Motor neuron (in vitro differentiated cells): ENCODE measurements at places on chromosomes 3 and 15. TPM values are rescaled to one million over a fixed set of nuclear protein-coding genes. Genes with fewer than 3 reads are reported as not detected.

GRCh38 chr15:24878153-24878552 lies 76.6 kb upstream of the SNRPN start:
- ATAC-seq: peak; percentile 30

DNA sequence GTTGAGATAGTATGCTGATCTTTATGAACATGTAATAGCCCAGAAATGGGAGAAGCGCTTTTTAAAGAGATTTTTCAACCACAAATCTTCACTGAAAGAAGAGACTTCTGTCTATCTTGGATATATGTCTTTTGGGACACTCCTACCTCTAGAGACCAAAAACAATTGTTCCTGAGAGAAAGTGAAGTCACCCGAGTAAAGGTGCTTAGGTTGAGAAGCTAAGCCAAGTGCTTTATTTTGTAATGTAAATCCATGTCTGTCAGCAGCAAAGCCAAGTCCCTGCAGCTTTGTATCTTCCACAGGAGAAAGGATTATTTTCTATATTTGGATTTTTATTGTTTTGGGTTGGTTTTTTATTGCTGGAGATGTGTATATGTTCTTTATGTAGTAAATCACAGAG lies 32.1 kb upstream of the B3GALNT1 start:
- ATAC-seq: no peak

GRCh38 chr15:92810418-92811138 lies 89.5 kb upstream of the CHD2 start:
- ATAC-seq: peak; percentile 7

DNA sequence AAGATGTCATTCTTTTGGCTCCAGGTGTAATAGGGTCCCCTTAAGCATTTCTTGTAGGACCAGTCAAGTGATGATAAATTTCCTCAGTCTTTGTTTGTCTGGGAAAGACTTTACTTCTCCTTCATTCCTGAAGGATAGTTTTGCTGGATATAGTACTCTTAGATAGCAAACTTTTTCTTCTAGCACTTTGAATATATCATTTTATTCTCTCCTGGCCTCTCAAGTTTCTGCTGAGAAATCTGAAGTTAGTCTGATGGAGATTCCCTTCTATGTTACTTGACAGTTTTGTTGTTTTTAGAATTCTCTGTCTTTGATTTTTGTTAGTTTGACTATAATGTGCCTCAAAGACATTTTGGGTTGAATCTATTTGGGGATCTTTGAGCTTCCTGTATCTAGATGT lies 181.2 kb upstream of the HES1 start:
- no peak for ATAC-seq

DNA sequence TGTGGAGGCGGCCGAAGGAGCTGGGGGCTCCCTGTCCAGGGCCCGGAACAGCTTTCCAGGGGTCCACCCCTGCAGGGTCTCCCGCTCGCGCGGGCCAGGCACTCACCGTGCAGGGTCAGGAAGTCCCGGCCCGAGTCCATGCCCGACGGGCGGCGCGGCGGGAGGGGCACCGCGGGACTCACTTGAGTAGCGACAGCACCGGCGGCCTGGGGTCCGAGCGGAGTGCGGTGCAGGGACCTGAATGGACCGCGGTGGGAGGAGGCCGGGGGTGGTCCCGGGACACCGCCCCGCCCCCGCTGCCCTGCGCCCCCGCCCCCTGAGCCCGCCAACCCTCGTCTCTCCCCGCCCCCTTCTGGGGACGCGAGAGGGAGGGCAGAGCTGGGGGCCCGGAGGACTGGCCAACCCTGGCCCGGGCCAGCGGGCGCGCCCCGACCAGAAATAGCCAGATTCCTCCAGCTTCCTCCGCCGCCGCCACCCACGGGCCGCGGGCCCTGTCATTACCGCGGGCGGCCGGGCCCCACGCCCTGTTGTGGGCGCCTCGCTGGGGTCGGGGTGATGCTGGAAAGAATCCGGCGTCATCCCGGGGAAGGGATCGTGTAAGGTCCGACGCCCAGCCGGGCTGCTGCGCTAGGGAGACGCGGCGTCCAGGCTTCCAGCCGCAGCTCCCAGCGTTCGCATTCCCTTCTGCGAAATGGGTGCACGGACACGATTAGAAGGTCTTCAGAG lies at the start of gene PLCD1:
Gene PLCD1 (minus strand): TSS at position 243 of the 726 bp plus-strand sequence. CDS start 103 bp downstream, at position 140.
- peak; percentile 41 for ATAC-seq

- ATAC-seq: peak; percentile 85
Observed at GRCh38 chr15:78979456-78980320, 34.8 kb upstream of the CTSH start.

DNA sequence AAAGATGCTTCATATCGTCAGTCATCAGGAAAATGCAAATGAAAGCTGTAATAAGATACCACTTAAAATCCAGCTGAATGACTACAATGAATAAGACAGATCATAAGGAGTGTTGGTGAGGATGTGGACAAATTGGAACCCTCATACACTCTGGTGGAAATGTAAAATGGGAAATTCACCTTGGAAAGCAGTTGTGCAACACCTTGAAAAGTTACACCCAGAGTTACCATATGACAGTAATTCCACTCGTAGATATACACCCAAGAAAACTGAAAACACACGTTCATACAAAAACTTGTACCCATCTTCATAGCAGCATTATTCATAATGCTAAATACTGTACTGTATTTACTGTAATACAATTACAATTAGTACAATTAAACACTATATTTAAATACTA lies 2.3 kb downstream of the TTC23 start:
- no peak for ATAC-seq

- ATAC-seq: no peak
Observed at GRCh38 chr3:52032702-52033408, 23.5 kb downstream of the DUSP7 start.

DNA sequence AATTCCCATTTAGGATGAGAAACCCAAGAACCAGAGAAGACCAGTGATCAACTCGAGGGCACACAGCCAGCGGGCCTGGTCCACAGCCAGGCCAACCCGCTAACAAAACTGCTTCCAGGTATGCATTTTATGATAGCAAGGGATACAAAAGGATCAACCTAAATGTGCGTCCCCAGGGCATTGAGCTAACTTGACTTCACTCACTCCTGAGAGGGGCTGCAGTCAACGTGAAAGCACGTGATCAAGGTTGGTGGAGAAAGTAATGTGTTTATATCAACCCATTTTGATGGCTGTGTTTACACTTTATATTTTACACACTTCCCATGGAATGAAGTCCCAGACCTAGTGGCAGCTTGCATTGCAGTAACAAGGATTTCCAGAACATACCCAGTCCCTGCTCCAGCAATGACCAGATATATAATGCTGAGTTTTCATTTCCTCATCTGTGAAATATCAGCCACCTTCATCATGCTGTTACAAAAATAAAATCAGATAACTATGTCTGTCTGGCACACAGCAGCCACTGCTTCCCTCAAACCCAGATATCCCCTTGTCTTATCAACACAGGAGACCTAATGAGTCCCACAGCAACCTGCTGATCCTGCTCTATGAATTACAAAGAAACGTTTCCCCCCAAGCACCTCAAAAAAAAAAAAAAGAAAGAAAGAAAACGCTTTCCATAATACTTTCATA lies 2.0 kb downstream of the KLHL6 start:
- ATAC-seq: no peak

DNA sequence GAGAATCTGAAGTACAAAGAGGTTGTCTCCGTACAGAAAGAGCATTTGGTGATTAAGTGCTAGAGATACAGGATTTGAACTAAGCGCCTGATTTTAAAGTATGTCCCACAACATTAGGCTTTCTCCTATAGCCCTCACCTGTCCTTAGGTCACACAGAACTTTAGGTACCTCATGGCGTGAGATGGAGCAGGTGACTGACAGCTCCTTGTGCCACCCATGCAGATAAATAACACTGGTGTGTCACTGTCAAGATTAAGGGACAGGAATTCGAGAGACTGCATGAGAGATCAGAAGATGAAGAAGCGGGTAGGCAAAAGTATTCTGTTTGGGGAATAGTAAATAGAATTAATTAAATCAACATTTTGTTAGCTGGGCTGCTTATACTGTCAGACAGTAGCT lies 1.1 kb downstream of the BLM start:
- no peak for ATAC-seq

DNA sequence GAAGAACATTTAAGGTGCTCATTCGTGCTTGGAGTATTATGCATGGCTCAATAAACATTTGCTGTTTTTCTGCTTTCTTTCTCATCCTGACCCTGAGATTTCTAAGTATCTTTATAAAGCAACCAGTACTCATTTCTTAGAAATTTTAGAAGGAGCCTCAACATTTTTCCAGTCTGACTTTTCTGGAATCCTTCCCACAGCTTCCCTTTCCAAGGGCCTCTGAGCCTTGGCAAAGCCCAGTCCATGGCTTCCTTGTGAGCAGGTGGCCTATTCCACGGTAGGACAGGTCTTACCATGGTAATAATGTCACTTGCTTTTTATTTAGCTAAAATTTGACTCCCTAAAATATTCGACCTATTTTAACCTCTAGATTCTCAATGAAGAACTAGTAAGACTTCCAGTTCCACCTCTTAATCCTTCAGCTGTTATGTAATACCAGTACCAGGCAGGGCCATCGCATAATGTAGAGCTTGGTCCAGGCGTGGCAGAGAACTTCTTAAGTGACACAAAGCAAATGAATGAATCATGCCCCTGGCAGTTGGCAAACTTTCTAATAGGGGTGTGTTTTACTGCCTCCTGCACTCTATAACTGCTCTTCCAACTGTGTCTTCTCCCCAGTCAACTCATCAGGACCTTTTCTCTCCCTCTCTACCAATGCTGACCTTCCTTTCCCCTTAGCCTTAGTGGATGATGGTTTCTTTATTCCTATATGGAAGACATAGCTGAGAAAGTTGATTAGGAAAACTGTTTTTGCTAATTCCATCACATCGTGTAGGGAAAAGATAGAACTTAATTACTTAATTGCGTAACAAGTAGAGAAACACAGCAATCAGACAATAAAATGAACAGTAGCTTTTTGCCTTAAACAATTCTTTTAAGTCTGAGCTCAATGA lies 894 bp upstream of the TM4SF4 start:
- ATAC-seq: no peak

- ATAC-seq: no peak
Observed at GRCh38 chr3:69090021-69090420, 5.3 kb downstream of the ARL6IP5 start.

DNA sequence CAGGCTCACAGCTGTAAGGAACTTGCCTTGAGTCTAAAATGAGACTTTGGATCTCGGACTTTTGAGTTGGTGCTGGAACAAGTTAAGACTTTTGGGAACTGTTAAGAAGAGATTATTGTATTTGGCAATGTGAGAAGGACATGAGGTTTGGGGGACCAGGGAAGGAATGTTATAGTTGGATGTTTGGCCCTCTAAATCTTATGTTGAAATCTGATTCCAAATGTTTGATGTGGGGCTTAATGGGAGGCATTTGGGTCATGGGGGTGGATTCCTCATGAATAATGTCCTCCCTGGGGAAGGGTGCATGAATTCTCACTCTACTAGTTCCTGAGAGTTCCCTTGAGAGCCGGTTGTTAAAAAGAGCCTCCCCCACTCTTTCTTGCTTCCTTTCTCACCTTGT lies 18.5 kb upstream of the CHCHD6 start:
- ATAC-seq: no peak

- ATAC-seq: no peak
Observed at GRCh38 chr3:19105826-19106225, 42.5 kb upstream of the KCNH8 start.

- no peak for ATAC-seq
Observed at GRCh38 chr3:154583086-154583634, 153.2 kb upstream of the GPR149 start.

KCNMB2 gene
- total RNA-seq: 2.0 TPM in 2 replicates

GNAT1 gene
- 0.14 and 0.38 TPM in 2 replicates for total RNA-seq

PGBD4 gene
- 3.3 TPM in 2 replicates for total RNA-seq

FSIP1 gene
- total RNA-seq: 2.8 and 3.3 TPM in 2 replicates

KCNAB1 gene
- total RNA-seq: 1.7 and 2.5 TPM in 2 replicates

FEZF2 gene
- 0.69 and 0.73 TPM in 2 replicates for total RNA-seq

RTP1 gene
- 0.29 and 0.37 TPM in 2 replicates for total RNA-seq
